ENCODE measurements at places on chromosomes 6 and 20.

GRCh38 chr20:32332614-32333013 lies 25.5 kb upstream of the ASXL1 start:
- H3K27me3 ChIP-seq = no peaks in the 10 kb centered on the region
- DNase-seq = peak; percentile 45
- no peaks in the 10 kb centered on the region for H3K36me3 ChIP-seq
- H3K27ac ChIP-seq = peak overlapping the region; percentile 28

DNA sequence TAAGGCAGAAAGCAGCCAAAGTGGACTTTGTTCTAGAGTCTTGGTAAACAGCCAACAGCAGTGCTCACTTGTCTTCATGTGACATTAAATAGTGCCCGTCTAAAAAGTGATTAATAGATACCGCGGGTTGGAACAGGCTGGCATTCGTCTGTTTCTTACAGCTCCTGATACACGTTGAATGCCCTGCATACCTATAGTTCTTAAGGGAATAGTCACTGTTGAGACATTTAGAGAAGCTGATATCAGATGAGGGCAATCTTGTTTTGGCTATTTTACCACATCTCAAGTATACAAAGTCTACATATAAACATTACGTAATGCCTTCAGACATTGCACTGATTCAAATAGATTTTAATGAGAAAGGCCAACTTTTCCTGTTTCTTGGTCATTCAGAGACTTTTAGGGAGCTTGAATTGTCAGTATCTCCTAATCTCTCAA lies 374.9 kb upstream of the FLRT3 start:
- no peak overlapping the region for H3K27ac ChIP-seq
- H3K36me3 ChIP-seq = no peaks in the 10 kb centered on the region
- DNase-seq = no peak
- no peaks in the 10 kb centered on the region for H3K27me3 ChIP-seq
- no peak overlapping the region for H3K4me3 ChIP-seq

DNA sequence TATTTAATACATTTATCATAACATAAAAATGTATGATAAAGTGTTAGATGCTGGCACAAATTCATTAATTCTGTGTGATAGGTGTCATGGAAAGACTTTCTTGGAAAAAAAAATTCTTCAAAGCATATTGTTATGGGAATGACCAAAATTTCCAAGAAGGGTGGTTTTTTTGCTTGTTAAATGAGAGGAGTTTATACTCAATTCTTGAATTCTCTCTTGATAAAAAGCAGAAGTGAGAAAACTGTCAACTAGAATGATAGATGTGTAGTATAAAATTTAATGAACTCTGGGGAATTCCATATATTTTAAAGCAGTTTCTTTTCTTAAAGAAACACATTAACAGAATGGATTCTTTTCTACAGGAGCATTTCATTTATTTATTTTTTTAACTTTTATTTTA lies 62.0 kb upstream of the SNAP91 start:
- H3K27ac ChIP-seq = no peak overlapping the region
- H3K4me3 ChIP-seq = no peak overlapping the region

GRCh38 chr20:5667705-5668528 lies 82.3 kb upstream of the SHLD1 start:
- no peaks in the 10 kb centered on the region for H3K27me3 ChIP-seq
- no peaks in the 10 kb centered on the region for H3K36me3 ChIP-seq
- no peak overlapping the region for H3K4me3 ChIP-seq
- DNase-seq = no peak
- peaks cover 34% of the 10 kb centered on the region for H3K4me1 ChIP-seq

DNA sequence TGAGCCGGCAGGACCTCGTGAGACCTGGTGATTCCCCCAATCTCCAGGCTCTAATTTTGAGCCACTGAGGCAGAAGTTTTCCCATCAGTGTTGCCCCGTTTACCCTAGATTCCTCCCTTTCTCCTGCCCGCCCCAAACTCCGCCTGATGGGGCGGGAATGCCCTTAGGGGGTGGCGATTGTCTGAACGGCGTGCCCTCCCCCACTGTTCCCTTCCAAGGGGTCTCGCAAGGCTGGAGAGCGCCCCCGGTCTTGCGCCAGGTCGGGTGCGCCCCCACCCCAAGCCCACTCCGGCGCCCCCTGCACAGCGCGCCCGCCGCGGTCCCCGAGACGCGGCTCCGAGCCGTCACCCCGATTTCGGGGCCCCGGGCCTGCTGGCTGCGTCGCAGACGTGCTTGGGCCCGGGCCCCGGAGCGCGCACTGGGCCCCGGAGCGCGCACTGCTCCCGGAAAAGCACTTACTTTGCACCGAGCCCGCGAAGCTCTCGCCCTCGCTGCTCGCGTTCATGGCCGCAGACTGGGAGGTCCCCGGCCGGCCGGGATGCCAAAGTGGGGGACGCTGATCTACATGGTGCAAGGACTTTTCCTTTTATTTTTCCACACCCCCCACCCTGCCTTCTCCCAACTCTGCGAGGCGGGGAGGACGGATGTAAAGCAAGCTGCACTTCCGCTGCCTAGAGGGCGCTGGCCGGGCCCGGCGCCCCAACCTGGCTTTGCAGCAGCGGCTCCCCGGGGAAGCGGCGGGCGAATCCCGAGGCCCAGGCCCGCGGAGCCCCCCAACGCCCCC lies at the start of gene ZFP64:
Gene ZFP64 (minus strand): TSS at position 648 of the 784 bp plus-strand sequence. CDS start 143 bp downstream, at position 505.
- peak within 1 kb of the TSS; percentile 80 for H3K4me3 ChIP-seq
- no peaks in the 10 kb centered on the region for H3K36me3 ChIP-seq

GRCh38 chr6:108423982-108424705 lies 129.3 kb downstream of the AFG1L start:
- H3K36me3 ChIP-seq = no peaks in the 10 kb centered on the region
- no peak overlapping the region for H3K27ac ChIP-seq
- no peak for DNase-seq
- H3K27me3 ChIP-seq = no peaks in the 10 kb centered on the region
- no peaks in the 10 kb centered on the region for H3K4me1 ChIP-seq

DNA sequence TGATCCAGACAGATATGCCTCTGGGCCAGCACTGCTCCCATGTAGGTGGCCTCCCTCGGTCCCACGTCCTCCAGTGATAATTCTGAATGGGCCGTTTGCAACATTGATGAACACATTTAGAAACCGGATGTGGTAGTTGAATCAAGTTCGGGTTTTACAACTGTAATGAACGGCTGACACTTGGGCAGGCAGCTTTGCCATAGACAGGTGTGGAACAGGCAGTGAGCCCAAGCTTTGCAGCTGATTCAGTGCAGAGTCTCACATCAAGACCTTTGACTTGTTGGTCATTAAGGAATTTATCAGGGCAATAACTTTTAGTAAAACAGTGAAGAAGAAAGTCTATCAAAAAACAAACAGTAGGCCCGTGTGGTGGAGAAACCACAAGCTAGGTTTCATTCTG lies 466.6 kb upstream of the AGPAT4 start:
- no peak overlapping the region for H3K4me3 ChIP-seq
- DNase-seq = no peak
- H3K36me3 ChIP-seq = no peaks in the 10 kb centered on the region
- H3K4me1 ChIP-seq = no peaks in the 10 kb centered on the region
- H3K27ac ChIP-seq = no peak overlapping the region

DNA sequence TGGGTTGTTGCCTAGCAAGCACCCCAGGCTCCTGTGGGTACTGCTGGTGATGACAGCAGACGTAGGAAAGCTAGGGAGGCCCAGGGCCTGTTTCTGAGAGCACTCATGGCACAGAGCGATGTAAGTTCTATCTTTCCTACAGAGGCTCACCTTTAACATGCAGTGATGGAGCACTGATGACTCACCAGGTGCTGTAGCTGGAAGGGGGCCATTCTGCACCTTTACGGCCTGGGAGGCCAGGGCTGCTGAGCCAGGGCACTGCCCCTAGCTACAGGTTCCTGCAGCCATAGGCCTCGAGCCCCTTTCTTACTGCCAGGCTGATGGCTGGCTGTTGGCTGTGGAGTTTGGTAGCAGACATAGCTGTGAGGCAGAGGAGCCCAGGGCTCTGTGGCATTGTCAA lies 31.1 kb upstream of the GPR6 start:
- H3K27ac ChIP-seq = no peak overlapping the region
- H3K27me3 ChIP-seq = no peaks in the 10 kb centered on the region
- H3K4me3 ChIP-seq = no peak overlapping the region
- no peak for DNase-seq

DNA sequence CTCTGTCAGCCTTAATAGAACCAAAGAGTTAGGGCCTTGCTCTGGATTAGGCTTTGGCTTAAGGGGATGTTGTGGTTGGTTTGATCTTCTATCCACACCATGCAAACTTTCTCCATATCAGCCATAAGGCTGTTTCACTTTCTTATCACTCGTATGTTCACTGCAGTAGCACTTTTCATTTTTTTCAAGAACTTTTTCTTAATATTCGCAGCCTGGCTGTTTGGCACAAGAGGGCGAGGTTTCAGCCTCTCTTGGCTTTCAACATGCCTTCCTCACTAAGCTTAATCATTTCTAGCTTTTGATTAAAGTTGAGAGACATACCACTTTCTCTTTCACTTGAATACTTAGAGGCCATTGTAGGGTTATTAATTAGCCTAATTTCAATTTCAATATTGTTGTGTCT lies 193.1 kb downstream of the NRN1 start:
- DNase-seq = no peak
- no peak overlapping the region for H3K27ac ChIP-seq
- no peaks in the 10 kb centered on the region for H3K27me3 ChIP-seq
- no peak overlapping the region for H3K4me3 ChIP-seq
- H3K4me1 ChIP-seq = no peaks in the 10 kb centered on the region
- no peaks in the 10 kb centered on the region for H3K36me3 ChIP-seq

DNA sequence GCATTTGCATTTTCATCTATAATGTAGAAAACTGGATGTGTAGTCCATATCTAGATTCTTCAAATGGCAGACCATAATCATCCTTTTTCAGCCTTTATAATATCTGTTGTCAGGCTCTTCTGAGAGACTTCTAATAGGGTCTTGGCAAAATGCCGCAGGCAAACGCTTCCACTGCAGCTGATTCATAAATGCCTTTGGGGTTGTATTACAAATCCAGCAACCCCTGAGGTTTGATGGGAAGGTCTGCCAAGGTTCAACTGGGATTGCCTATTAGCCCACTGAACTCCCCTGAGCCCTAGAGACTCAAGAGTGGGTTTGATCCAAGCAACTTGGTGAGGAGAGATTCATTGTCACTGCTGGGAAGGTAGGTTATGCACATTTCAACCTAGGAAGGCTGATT lies 365.2 kb upstream of the POU3F2 start:
- H3K36me3 ChIP-seq = no peaks in the 10 kb centered on the region
- no peaks in the 10 kb centered on the region for H3K4me1 ChIP-seq
- no peak overlapping the region for H3K4me3 ChIP-seq
- no peak overlapping the region for H3K27ac ChIP-seq
- H3K27me3 ChIP-seq = no peaks in the 10 kb centered on the region

DNA sequence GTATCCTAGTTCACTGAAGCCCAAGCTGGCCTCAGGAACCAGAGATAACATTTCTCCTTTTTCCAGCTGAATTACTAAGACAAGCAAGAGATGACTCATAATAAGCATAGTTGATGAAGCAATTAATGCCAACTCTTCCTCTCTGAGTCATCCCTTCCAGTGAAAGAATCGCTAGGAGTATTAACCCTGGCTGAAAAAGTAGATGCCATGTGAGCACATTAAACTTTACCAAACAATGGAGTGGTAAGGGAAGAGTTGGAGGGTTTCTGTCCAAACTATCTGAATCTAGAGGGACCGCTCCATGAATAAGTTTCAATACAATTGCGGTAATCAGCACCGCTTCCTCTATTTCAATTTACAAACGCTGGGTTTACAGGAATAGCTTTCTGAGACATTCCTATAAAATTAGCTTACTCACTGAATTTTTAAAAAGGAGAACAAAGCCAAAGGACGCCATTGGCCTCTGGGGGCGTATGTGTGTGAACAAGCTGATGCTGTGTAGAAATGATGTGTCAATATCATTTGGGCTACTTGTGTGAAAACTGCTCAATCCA lies 48.3 kb downstream of the ATXN1 start:
- peaks cover 6% of the 10 kb centered on the region for H3K36me3 ChIP-seq
- H3K4me1 ChIP-seq = no peaks in the 10 kb centered on the region
- H3K27me3 ChIP-seq = no peaks in the 10 kb centered on the region
- H3K27ac ChIP-seq = peak overlapping the region; percentile 91

DNA sequence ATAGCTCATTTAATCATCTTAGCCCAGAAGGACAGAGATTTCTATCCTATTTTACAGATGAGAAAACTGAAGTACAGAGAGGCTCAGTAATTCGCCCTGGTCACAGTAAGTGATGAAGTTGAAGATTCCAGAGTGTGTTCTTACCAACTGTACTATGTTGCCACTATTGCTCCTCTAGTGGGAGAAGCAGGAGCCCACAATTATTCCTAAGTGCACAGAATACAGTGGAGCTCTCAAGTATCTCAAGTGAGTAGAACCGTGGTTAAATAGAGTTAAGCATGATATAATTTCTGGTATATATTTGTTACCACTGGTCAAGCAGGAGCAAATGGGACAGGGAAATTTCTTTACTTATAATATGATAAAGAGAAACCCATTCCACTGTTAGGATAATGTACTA lies 22.1 kb downstream of the REPS1 start:
- DNase-seq = no peak
- no peaks in the 10 kb centered on the region for H3K27me3 ChIP-seq
- no peak overlapping the region for H3K4me3 ChIP-seq

DNA sequence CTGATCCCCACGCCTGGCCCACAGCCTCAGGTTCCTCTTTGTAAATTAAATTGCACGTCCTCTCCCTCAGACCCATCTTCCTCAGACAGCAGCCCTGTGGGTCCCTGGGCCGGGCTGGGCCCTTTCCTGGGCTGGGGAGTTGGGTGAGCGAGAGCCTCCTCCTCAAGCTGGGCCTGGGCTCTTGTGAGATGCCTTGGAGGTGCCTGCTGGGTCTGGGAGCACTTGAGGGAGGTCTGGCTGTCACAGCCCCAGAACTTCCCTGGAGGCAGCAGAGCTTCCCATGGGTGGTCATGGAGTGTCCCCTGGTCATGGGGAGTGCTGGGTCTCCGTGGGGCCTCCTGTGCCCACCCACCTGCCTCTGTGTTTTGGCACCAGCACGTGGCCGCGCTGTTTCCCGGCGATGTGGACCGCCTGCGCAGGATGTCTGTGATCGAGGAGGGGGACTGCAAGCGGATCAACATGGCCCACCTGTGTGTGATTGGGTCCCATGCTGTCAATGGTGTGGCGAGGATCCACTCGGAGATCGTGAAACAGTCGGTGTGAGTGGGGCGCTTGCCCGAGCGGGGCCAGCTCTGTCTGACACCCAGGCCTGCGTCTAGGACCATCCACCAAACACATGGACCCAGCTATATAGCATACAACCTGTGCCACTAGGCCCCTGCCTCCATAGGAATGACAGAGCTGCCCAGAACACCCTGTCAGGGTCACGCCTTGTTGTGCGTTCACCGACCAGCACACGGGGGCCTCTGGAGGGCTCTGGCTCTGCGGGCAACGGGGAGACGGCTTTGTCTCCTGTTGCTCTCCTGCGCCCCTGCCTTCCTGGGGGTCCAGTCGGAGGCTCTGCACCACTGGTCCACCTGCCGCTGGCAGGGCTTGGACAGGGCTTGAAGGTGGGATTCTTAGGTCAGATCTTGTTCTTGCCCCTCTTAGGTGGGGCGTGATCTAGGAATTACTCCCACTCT lies 33.0 kb downstream of the PYGB start:
- no peaks in the 10 kb centered on the region for H3K36me3 ChIP-seq
- H3K4me1 ChIP-seq = no peaks in the 10 kb centered on the region
- H3K27me3 ChIP-seq = no peaks in the 10 kb centered on the region
- H3K27ac ChIP-seq = no peak overlapping the region
